ENCODE measurements at places on chromosomes 7 and 10.

DNA sequence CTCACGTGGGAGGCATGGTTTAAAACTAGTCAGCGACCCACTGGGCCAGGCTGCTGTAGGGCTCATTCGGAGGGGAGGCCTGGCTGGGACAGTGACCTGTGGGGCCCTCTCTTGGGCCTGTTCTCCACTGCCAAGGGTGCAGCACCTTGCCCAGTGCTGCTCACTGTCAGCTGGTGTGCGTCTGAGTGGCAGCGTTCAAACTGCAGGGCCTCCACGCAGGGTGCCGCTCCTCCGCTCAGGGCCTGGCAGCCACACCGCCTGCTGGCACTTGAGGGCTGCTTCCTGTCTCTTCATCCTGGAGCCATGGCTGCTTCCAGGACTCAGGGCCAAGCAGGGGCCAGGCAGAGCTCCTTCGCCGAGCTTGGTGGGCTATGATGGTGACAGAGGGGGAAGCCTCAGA, 18.3 kb downstream of the ADAMTS14 start:
- peaks cover 20% of the 10 kb centered on the region for H3K4me1 ChIP-seq
- no peak overlapping the region for H3K27ac ChIP-seq
- H3K36me3 ChIP-seq, result no peaks in the 10 kb centered on the region
- no peaks in the 10 kb centered on the region for H3K27me3 ChIP-seq
- H3K4me3 ChIP-seq, result no peak overlapping the region

DNA sequence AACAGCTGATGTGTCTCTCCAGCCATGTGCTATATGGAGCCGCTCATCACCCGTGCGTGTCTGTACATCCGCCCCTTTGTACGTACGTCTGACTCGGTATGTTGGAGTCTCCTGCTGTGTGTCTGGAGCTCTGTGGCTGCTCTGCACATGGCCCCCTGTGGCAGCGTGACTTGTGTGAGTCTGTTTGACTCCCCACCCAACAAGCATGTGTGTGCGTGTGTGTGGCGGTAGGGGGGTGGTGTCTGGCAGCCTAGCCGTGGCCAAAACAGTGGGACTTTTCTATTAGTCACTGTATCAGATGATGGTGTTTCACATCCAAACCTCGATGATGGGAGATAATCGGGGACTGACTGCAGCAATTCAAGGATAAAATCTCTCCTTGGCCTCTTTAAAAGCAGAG, 94.1 kb downstream of the COL13A1 start:
- no peaks in the 10 kb centered on the region for H3K36me3 ChIP-seq
- no peaks in the 10 kb centered on the region for H3K27me3 ChIP-seq
- H3K4me1 ChIP-seq, result peaks cover 23% of the 10 kb centered on the region
- no peak overlapping the region for H3K4me3 ChIP-seq
- peak overlapping the region; percentile 71 for H3K27ac ChIP-seq
- DNase-seq, result no peak

GRCh38 chr7:24923172-24923865, 56.7 kb downstream of the OSBPL3 start:
- peaks cover 24% of the 10 kb centered on the region for H3K4me1 ChIP-seq
- H3K27me3 ChIP-seq, result no peaks in the 10 kb centered on the region
- H3K36me3 ChIP-seq, result no peaks in the 10 kb centered on the region
- H3K27ac ChIP-seq, result no peak overlapping the region

DNA sequence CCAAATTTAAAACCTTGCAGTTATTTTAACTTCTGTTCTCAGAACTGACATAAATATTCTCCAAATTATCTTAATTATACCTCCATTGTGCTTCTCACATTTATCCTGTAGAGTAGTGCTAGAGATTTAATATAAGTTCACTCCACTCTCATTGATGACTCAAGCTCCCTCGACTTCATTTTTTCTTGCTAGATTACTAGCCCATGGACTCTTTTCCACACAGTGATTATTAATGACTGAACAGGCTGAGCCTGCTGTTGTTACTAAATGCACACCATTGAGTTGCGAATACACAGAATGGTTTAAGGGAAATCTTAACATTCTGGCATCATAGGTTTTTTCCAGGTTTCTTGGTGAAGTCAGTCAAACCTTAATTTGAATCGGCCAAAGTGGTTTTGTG, 179.5 kb upstream of the AKR1E2 start:
- H3K27ac ChIP-seq, result no peak overlapping the region
- no peak overlapping the region for H3K4me3 ChIP-seq
- H3K4me1 ChIP-seq, result peaks cover 14% of the 10 kb centered on the region
- no peaks in the 10 kb centered on the region for H3K36me3 ChIP-seq
- DNase-seq, result no peak
- no peaks in the 10 kb centered on the region for H3K27me3 ChIP-seq

DNA sequence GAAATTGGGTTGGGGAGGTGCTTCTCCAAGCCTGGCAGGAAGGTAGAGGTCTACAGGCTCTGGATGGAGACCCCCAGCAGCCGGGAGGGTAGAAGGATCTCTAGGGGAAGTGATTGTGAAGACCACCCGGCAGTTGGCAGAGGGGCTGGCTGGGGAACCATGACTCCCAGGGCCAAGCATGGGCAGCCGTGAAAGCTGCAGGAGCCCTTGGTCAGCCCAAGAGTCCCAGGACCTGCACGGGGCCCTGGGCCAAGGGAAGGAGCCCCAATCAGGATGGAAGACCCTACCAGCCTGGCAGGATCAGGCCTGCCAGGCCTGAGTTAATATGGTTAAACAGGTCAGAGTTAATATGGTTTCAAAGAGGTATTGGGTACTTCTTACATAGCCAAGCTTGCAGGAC, 126.3 kb upstream of the NANOS1 start:
- H3K27ac ChIP-seq, result no peak overlapping the region
- H3K4me3 ChIP-seq, result no peak overlapping the region
- H3K4me1 ChIP-seq, result no peaks in the 10 kb centered on the region
- DNase-seq, result no peak
